Spleen (tissue), 13 donors: ENCODE measurements at places on chromosomes 3 and 15. TPM values are rescaled to one million over a fixed set of nuclear protein-coding genes. Genes with fewer than 3 reads are reported as not detected.

The RPL29 gene
- total RNA-seq: 1,059 TPM

The PRSS50 gene
- not detected for total RNA-seq

The FBXO40 gene
- not detected for total RNA-seq

The ABHD17C gene
- 12.0 TPM for total RNA-seq

The LYZL4 gene
- total RNA-seq: not detected

The CYP1A1 gene
- total RNA-seq: not detected

The HYAL1 gene
- 172 TPM for total RNA-seq

The KCNMB3 gene
- total RNA-seq: 6.5 TPM

The STXBP5L gene
- not detected for total RNA-seq

The CYP8B1 gene
- total RNA-seq: not detected

The ALDH1A3 gene
- total RNA-seq: 6.4 TPM

- H3K27me3 ChIP-seq: no peaks in the 10 kb centered on the region
- no peak for DNase-seq
- peaks cover 2% of the 10 kb centered on the region for H3K4me1 ChIP-seq
- no peak overlapping the region for H3K27ac ChIP-seq
These were observed 72.7 kb downstream of the DNAJB8 start for GRCh38 chr3:128394033-128394432.

DNA sequence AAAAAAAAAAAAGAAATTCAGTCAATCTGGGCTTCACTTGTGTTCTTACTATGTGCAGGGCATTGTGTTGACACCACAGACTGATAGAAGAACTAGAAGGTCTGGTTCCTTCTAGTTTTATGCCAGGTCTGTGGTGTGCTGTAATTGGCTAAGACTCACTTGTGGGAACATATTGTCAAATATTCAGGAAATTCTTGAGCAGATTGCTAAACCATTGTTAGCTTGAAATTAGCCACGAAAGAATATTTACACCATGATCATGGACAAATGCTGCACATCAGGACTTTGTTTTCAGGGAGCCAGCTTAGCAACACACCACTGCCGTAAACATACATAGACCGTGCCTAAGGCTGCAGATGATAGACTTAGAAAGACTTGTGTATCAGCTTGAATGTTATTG lies 74.6 kb downstream of the GTPBP8 start:
- no peaks in the 10 kb centered on the region for H3K4me1 ChIP-seq
- H3K27ac ChIP-seq: no peak overlapping the region
- no peaks in the 10 kb centered on the region for H3K36me3 ChIP-seq

GRCh38 chr15:62712455-62712839 lies 330.1 kb upstream of the TPM1 start:
- H3K4me1 ChIP-seq: no peaks in the 10 kb centered on the region
- peaks cover 9% of the 10 kb centered on the region for H3K36me3 ChIP-seq
- no peaks in the 10 kb centered on the region for H3K27me3 ChIP-seq
- H3K4me3 ChIP-seq: no peak overlapping the region
- DNase-seq: no peak
- H3K27ac ChIP-seq: no peak overlapping the region

- peak; percentile 93 for DNase-seq
- no peaks in the 10 kb centered on the region for H3K27me3 ChIP-seq
- H3K4me3 ChIP-seq: peak within 1 kb of the TSS; percentile 50
- H3K4me1 ChIP-seq: peaks cover 36% of the 10 kb centered on the region
- no peaks in the 10 kb centered on the region for H3K36me3 ChIP-seq
- H3K27ac ChIP-seq: no peak within 1 kb of the TSS
These were observed at the start of gene MNS1 for GRCh38 chr15:56464893-56465520. Gene MNS1, minus strand, starts transcription at chr15:56465137. Its CDS starts 165 bp downstream, at chr15:56464972.

GRCh38 chr3:126515066-126515706 lies 2.4 kb downstream of the UROC1 start:
- no peak overlapping the region for H3K4me3 ChIP-seq
- no peak overlapping the region for H3K27ac ChIP-seq
- no peaks in the 10 kb centered on the region for H3K4me1 ChIP-seq
- peak; percentile 67 for DNase-seq
- no peaks in the 10 kb centered on the region for H3K36me3 ChIP-seq

DNA sequence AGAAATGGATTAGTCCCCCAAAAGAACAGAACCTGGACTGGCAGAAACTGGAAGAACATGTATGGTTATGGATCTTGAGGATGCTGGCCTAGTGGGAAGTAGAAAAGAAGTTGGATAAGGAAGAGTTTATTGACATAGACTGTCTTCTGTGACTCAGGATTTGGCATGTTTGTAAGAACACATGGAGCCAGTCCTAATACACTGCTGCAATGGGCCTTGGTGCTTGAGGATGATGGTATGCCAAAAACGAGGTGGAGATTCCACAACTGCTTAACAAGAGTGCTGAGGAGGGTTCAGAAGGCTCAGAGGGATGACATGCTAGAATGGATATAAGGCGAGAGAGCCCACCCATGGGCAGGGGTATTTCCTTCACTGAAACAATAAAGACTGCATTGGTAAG lies 22.4 kb downstream of the LZTFL1 start:
- no peak overlapping the region for H3K4me3 ChIP-seq
- H3K27me3 ChIP-seq: no peaks in the 10 kb centered on the region
- H3K36me3 ChIP-seq: peaks cover 12% of the 10 kb centered on the region
- DNase-seq: no peak

DNA sequence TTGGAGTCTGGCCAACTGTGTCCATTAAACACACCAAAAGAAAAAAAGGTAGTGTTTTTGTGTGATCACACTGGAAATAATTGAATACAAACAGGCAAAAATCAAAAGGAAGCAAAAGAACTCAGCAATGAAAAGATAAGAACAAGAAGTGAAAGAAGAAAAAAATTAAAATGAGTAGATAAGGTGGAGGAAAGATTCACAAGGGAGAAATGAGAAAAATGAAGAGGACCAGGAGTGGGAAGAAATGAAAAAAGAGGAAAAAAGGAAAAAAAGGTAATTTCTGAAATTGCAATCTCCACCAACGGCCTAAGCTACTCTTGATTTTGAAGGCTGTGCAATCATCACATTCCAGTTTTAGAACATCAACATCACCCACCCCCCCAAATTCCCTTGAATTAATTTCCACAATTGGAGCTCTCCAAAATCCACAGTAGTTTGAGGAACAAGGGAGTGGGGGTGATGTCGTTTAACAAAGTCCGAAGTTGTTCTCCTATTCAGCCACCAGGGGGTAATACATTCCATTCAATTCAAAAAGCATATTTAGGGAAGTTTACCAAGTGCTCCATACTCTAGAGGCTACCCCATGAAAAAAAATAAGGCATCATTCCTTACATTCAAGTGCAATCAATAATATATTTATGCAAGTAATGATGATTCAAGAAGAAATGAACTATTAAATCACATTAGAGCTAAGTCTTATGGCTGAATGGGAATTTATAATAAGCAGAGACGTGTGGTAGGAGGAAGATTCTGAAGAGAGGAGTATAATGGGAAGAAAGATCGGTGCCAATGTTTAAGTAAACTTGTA lies 37.4 kb downstream of the ZNF860 start:
- no peaks in the 10 kb centered on the region for H3K27me3 ChIP-seq
- no peak overlapping the region for H3K27ac ChIP-seq
- H3K4me3 ChIP-seq: no peak overlapping the region
- DNase-seq: no peak

- H3K27ac ChIP-seq: peak overlapping the region; percentile 16
- peaks cover 45% of the 10 kb centered on the region for H3K4me1 ChIP-seq
- DNase-seq: no peak
- H3K27me3 ChIP-seq: no peaks in the 10 kb centered on the region
- H3K4me3 ChIP-seq: no peak overlapping the region
- peaks cover 12% of the 10 kb centered on the region for H3K36me3 ChIP-seq
These were observed 4.7 kb downstream of the ITPR1 start for GRCh38 chr3:4497843-4498324.

DNA sequence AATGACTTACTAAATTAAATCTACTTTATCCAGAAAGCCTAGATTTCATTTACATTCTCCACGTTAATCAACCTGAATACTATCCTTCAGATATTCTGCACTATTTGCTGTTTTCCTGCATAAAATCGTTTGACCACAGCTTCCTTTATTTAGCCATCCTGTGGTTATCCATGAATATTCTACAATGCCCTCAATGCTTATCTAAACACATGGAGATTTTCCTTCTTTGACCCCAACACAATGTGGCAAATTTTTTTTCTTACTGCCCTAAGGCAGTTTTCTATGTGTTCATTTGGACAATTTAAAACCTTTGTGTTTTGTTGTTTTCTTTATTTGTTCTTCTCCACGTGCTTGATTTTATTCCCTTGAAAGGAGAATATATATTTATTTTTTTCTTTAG lies 495.5 kb upstream of the ROBO1 start:
- DNase-seq: no peak
- no peaks in the 10 kb centered on the region for H3K27me3 ChIP-seq
- no peaks in the 10 kb centered on the region for H3K36me3 ChIP-seq
- H3K4me1 ChIP-seq: no peaks in the 10 kb centered on the region
- H3K4me3 ChIP-seq: no peak overlapping the region
